ENCODE measurements at places on chromosomes 6 and 20. TPM values are rescaled to one million over a fixed set of nuclear protein-coding genes. Genes with fewer than 3 reads are reported as not detected.

The SEMG2 gene
- not detected for total RNA-seq

The RPS6KA2 gene
- 23.8 TPM for total RNA-seq

The COL21A1 gene
- total RNA-seq: 12.8 TPM

DNA sequence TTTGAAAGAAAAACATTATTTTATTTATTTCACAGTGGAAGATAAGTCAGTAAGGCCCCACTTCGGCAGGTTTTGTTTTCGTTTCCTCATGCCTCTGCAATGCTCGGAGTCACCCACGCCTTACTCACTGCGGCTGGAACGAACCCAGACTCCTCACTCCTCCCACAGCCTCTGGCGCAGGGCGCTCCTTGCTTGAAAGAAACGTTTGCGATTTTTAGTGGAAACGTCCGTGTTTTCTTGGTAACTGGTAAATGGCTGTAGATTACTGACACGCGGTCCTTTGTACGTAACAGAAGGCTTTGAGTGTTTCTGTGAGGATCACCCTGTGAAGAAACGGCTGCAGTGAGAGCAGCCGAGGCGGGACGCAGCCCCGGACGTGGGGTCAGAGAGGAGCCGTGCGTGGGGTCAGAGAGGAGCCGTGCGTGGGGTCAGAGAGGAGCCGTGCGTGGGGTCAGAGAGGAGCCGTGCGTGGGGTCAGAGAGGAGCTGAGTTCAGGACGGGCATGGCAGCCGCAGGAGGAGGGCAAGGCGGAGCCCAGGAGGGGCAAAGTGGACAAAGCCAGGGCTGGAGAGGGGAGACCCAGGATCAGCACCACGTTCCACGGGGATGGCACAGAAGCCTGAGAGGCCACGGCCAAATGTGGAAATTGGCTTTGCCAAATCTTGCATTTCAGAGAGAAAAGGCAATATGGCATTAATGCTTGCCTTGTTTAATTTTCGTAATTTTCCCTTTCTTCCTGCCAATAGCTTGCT, 198.6 kb upstream of the THBS2 start:
- H3K27me3 ChIP-seq: no peaks in the 10 kb centered on the region
- no peak overlapping the region for H3K27ac ChIP-seq
- H3K4me3 ChIP-seq: no peak overlapping the region
- H3K36me3 ChIP-seq: no peaks in the 10 kb centered on the region
- H3K4me1 ChIP-seq: peaks cover 30% of the 10 kb centered on the region
- DNase-seq: no peak

DNA sequence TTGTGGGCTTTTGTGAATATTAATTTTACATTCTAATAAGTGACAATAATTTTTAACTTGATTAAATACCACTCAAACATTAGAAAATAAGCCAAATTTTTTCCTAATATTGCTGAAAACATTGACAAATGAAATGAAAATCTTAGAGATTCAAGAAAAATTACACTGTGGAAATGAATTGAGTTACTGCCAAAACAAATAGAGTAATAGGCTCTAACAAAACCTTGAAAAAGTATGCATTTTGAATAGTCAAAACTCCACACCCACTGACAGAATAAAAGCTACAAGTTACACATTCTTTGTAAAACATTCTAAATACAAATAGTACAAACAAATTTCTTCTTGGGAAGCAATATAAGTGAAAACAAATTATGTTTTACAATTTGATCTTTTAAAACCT, 5.9 kb downstream of the TBX18 start:
- no peaks in the 10 kb centered on the region for H3K4me1 ChIP-seq
- DNase-seq: no peak
- no peak overlapping the region for H3K4me3 ChIP-seq
- no peaks in the 10 kb centered on the region for H3K36me3 ChIP-seq
- H3K27me3 ChIP-seq: peaks cover 76% of the 10 kb centered on the region

DNA sequence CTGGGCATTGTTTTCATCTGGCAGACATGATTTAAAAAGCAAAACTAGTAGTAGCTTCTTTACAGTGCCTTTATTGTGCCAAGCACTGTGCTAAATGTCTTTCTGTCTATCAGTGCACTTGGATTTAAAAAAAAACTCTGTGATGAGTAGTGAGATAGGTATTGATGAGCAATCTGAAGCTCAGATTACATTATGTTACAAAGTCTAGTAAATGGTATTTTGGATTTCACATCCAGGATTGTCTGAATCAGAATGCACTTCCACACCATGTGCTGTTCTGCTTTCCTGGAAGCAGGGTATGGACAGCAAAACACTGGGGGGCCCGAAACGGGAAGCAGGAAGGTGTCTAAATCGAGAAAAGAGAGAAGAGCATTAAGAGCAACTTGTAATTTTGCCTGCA, 103.4 kb upstream of the CCN2 start:
- H3K4me3 ChIP-seq: no peak overlapping the region
- H3K27ac ChIP-seq: no peak overlapping the region
- H3K36me3 ChIP-seq: no peaks in the 10 kb centered on the region
- H3K27me3 ChIP-seq: no peaks in the 10 kb centered on the region
- no peaks in the 10 kb centered on the region for H3K4me1 ChIP-seq

GRCh38 chr6:157864185-157864761, 41.2 kb downstream of the SNX9 start:
- H3K36me3 ChIP-seq: peaks cover 3% of the 10 kb centered on the region
- no peak overlapping the region for H3K4me3 ChIP-seq
- no peak for DNase-seq

GRCh38 chr6:49892280-49892679, 25.9 kb upstream of the CRISP1 start:
- no peaks in the 10 kb centered on the region for H3K4me1 ChIP-seq
- DNase-seq: no peak
- H3K27me3 ChIP-seq: no peaks in the 10 kb centered on the region
- H3K36me3 ChIP-seq: no peaks in the 10 kb centered on the region
- no peak overlapping the region for H3K27ac ChIP-seq

GRCh38 chr20:48831718-48832404, 4.1 kb upstream of the PREX1 start:
- H3K36me3 ChIP-seq: no peaks in the 10 kb centered on the region
- H3K4me1 ChIP-seq: peaks cover 11% of the 10 kb centered on the region
- peaks cover 52% of the 10 kb centered on the region for H3K27me3 ChIP-seq
